Ureter (tissue), 1 donor: ENCODE measurements at places on chromosomes 11 and 22. TPM values are rescaled to one million over a fixed set of nuclear protein-coding genes. Genes with fewer than 3 reads are reported as not detected.

NCAPH2 gene
- 37.7 TPM for total RNA-seq

PKNOX2 gene
- 7.3 TPM for total RNA-seq

NPTXR gene
- 27.0 TPM for total RNA-seq

OR4A16 gene
- total RNA-seq = not detected

FAM118A gene
- 52.7 TPM for total RNA-seq

MS4A3 gene
- not detected for total RNA-seq

MS4A18 gene
- total RNA-seq = not detected

TECTA gene
- 0.83 TPM for total RNA-seq

CARD18 gene
- total RNA-seq = not detected

MYO7A gene
- total RNA-seq = 5.8 TPM

UCP2 gene
- 269 TPM for total RNA-seq

SLC25A18 gene
- total RNA-seq = 0.78 TPM

SNX15 gene
- total RNA-seq = 17.6 TPM

OR8D1 gene
- total RNA-seq = not detected

TREH gene
- 0.44 TPM for total RNA-seq

PRG2 gene
- total RNA-seq = 0.55 TPM

MYBPC3 gene
- 0.18 TPM for total RNA-seq

YPEL4 gene
- 0.44 TPM for total RNA-seq

ARHGEF12 gene
- total RNA-seq = 163 TPM

CELSR1 gene
- total RNA-seq = 44.0 TPM

PHOX2A gene
- not detected for total RNA-seq

SAA1 gene
- total RNA-seq = 5.5 TPM

CASP5 gene
- not detected for total RNA-seq

AMOTL1 gene
- total RNA-seq = 84.2 TPM

XBP1 gene
- 262 TPM for total RNA-seq

SPTY2D1 gene
- 17.7 TPM for total RNA-seq

KMT2A gene
- 106 TPM for total RNA-seq

OR4B1 gene
- not detected for total RNA-seq

MYOD1 gene
- not detected for total RNA-seq

OR8G1 gene
- not detected for total RNA-seq

MADD gene
- 79.4 TPM for total RNA-seq

MAPK8IP1 gene
- total RNA-seq = 7.2 TPM

LRRC56 gene
- total RNA-seq = 3.4 TPM

GLYATL2 gene
- not detected for total RNA-seq

ADORA2A gene
- total RNA-seq = 3.3 TPM

NXPE1 gene
- not detected for total RNA-seq

USP2 gene
- total RNA-seq = 4.8 TPM

APOL1 gene
- 115 TPM for total RNA-seq

ADM2 gene
- total RNA-seq = 4.6 TPM

ZNF280B gene
- total RNA-seq = 1.5 TPM

HSPB2 gene
- total RNA-seq = 0.83 TPM

ZNF215 gene
- 9.6 TPM for total RNA-seq

BCR gene
- 88.0 TPM for total RNA-seq

SEPTIN5 gene
- total RNA-seq = 26.7 TPM

ABCG4 gene
- 0.42 TPM for total RNA-seq

PNPLA5 gene
- not detected for total RNA-seq
